Heart left ventricle (tissue), 16 donors: ENCODE measurements at places on chromosomes 16 and 17. TPM values are rescaled to one million over a fixed set of nuclear protein-coding genes. Genes with fewer than 3 reads are reported as not detected.

Gene KRTAP4-1
- total RNA-seq: not detected

Gene KCNJ16
- total RNA-seq: 0.34 TPM

Gene DGKE
- total RNA-seq: 1.9 TPM

Gene ZNF48
- total RNA-seq: 6.8 TPM

Gene FOXL1
- total RNA-seq: 0.44 TPM

Gene TEX2
- 53.9 TPM for total RNA-seq
